AG09319 (cell line): ENCODE measurements at places on chromosomes 5 and 9.

DNA sequence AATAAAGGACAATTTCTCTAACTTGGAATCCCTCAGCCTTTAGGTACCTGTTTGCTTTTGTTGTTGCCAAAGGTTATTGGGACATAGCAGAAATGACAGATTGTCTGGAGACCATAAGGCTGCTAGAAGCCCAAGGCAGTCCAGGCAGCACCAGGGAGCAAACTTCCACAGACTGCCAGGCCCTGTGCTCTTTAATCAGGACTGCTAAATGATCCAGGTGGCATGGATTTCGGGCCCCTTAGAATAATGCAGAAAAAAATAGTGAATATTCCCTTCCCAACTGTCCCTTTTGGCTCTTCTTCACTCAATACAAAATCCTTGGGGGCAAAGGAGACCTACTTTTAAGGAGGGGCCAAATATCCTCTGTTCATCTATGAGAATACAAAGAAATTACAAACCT, 73.9 kb downstream of the GABRA1 start:
- DNase-seq = no peak

- no peak for DNase-seq
Observed at GRCh38 chr9:14750821-14751220, 28.3 kb upstream of the CER1 start.

GRCh38 chr9:94894094-94894699, 167.7 kb downstream of the AOPEP start:
- no peak for DNase-seq

DNA sequence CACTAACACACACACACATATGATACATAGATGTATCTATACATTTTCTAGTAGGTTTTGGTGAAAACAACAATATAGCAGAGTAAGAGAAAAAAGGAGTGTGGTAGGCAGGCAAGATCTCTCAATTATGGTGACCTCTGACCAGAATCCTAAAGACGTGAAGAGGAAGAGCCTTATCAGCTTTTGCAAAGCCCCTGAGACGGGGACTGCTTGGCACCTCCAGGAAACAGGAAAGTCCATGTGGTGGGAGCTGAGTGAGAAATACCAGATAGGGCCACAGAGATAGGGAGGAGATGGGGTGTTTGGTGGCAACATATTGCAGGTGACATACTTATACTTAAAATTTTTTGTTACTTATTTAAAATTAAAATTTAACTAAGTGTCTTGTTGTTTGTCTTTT, 39.9 kb upstream of the CTXN3 start:
- DNase-seq = no peak
